Trophoblast cell (in vitro differentiated cells and primary cell): ENCODE measurements at places on chromosomes 16 and 17.
A peak's percentile ranks its signal among the peaks of the same experiment; 100 is the strongest.

GRCh38 chr16:8739989-8740704 lies 57.3 kb downstream of the TMEM186 start:
- peak; percentile 39 for DNase-seq

DNA sequence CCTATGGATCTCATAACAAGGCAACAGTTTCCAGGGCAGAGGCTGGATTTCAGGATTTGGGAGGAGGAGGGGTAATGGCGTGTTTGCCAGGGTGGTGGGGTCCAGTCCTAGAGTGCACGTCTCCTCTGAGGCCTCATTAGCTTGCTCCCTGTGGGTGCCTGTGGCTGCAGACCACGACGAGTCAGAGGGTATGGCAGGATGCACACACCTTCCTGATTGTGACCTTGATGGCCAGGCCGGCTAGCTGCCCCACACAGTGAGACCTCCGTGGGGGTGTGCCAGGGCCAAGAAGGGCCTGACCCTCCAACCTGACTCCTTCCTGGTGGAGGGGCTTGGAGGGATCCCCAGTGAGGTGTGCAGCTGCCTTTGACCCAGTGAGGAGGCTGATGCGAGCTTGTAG lies 4.0 kb upstream of the SMTNL2 start:
- DNase-seq, result no peak

- DNase-seq, result peak; percentile 78
Measured at GRCh38 chr17:6577686-6578263, 21.4 kb upstream of the PITPNM3 start.

DNA sequence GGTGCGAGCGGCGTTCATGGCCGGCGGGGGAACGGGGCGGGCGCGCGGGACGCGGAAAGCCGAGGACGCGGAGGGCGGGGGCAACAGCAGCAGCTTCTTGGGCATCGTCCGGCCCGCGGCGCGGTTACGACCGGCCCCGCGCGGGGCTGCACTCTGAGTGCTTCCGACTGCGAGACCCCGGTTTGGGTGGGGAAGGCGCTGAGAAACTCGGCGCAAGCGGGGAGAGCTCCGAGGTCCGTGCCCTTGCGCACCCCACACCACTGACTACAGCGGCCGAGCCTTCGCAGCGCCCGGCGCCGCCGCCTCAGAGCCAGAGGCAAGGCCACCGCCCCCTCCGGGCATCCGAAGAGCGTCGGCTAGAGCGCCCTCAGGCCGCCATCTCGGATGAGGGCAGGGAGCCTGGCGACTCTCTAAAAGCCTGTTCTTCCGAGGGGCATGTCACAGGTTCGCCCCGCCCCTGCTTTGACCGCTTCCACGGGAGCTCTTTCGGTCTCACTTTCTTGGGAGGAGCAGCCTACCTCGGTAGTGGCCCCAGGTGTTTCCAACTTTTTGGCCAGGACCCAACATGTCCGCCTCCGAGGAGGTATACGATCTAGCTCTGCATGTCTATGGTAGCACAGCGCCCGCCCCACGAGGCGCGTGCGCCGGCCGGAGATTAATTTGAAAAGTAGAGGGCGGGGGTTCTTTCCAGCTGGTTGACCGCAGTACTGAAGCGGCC lies at the start of gene PRPSAP1:
Gene PRPSAP1 (minus strand): TSS at position 318 of the 718 bp plus-strand sequence. CDS start 213 bp downstream, at position 105.
- peak; percentile 99 for DNase-seq

DNA sequence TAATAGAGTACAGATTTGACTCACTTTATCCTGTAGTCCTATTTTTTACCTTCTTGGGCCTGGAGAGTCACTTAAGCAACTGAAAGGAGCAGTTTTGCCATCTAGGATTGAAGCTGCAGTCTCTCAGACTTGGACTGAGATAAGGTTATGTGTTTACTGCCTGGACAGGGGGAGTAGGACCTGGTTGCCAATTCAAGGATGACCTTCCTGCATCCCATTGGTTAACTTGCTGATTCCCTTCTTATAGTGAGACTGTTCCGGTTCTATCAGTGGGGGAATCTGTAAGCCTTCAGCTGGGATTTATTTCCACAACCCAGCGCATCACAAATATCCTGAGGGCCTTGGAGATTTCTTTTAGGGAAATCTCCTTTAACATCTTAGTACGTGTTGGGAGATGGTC lies 2.9 kb downstream of the UBN1 start:
- DNase-seq, result no peak

DNA sequence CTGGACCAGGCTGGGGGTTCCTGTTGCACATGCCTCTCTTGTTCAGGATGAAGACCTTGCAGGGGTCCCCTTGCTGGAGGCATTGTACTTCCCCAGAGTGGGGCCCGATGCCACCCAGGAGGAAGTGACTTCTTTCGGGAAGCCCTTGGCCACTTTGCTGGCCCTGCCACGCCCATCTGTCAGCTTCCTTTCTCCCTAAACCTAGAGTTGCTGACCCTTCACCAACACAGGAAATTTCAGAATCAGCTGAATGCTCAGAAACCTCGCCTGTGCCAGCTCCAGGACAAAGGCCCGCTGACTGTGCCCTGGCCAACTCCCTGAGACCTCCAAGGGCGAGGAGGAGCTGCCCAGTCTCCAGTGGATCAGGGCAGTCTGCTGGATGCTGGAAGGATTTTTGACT lies 26.7 kb downstream of the WNT9B start:
- no peak for DNase-seq

- DNase-seq, result no peak
Measured at GRCh38 chr17:80394629-80395216, 20.2 kb upstream of the ENDOV start.

- no peak for DNase-seq
Measured at GRCh38 chr16:500709-501108, 26.8 kb upstream of the CAPN15 start.

DNA sequence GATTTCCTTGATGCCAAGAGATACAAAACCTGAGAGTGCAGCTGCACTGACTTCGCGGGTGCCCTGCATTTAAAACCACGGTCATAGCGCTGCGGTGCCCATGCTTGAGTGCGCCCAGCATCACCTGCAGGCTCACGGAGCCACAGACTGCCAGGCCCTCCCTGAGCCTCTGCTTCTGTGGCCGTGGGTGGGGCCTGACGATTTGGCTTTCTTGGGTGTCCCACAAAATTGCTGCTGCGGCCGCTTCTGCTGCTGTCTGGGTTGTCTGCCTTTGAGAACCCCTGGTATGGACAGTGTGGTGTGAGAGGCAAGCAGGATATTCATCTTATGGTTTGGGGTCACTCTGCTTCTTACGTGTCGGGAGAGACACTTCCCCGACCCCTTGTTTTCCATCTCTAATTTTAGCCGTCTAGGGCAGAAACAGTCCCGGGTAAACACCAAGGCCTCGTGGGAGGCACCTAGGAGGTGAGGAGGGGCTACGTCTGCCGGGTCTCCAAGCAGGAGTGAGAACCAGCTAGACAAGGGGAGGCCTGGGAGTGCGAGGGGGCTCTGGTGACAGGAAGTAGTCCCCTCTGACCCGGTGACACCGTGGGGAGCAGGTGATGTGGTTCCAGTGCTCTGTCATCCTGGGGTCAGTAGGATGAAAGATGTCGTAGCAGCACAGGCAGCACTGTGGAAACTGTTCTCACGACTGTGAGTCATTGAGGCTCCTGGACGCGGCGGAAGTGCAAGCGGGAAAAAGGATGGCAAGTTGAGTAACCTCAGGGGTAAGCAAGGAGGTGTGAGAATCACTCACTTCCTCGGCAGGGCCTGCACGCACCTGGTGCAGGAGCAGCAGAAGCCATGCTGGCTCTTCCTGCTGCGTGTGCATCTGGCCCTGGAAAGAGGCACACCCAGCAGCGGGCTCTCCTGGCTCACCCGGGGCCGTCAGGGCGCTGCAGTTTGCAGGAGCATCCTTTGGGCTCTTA lies 176.3 kb downstream of the RPTOR start:
- peak; percentile 81 for DNase-seq

- no peak for DNase-seq
Measured at GRCh38 chr16:55686671-55687070, 30.9 kb downstream of the SLC6A2 start.

GRCh38 chr17:62860962-62861873 lies 53.1 kb upstream of the MARCHF10 start:
- DNase-seq, result peak; percentile 100

DNA sequence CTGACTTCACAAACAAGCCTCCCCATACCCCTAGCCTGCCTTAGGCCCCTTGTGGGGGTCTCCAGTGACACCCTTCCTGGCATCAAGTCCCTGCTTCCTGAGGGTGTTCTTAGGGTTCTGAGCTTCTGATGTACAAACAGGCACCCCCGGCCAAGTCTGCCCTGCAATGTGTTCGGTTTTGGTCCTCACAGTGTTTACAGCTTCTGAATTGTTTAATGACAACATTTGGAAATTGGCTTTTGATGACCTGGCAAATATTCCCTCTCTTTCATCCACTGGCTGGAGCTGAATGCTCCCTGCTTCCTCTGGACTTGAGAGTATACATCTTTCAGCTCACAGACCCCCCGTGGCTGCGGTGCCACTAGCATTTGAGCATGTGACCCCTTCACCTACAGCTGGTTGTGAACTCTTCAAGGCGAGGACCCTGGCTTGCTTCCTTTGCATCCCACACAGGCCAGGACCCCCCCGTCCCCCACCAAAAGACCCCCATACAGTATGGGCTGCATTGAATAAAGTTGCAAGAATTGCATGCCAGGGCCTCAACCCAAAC lies 180.8 kb downstream of the KATNIP start:
- no peak for DNase-seq

DNA sequence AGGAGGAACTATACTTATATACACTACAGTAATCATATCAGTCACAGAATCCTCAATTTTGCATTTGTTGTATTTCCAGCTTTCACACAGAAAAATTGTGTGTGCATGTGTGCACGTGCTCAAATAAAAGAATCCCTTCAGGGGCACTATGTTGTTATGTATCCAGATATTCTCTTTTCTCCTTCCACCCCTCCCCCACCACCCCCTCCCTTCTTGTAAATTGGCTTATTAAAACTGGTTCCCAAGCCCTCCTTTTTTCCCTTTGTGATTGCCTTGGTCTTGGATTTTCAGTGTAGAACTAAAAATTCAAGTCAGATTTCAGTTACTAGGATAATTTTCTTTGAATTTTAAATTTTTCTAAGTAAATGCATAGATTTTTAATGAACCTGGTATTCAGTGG lies 86.3 kb downstream of the WNT3 start:
- no peak for DNase-seq

GRCh38 chr16:57585051-57585687 lies 42.7 kb downstream of the ADGRG5 start:
- DNase-seq, result no peak

DNA sequence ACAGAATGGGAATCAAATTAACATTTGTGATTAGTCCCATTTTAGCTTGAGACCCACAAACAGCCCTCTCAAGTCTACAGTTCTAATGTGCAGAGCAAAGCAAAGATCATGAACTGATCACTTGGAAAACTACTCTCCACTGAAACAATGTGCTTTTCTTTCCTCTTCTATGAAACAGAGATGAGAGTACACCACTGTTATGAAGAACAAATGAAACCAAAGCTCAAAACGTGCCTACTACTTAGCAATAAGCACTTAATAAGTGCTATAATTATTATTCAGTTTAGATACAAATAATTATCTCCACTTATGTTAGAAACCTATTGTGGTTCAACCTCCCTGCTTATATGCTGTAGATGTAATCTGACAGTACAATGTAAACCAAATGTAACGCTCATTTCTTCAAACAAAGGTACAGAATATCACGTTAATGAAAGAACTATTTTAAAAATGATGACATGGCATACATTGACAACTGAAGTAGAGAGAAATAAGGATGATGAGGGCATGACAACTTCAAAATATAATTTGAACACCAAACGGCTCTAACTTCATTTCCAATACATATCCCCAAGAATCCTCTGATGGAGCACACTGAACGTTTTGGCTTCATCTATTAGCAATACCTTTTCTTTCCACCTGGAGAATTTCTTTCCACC lies 2.0 kb downstream of the VPS35 start:
- DNase-seq, result no peak

DNA sequence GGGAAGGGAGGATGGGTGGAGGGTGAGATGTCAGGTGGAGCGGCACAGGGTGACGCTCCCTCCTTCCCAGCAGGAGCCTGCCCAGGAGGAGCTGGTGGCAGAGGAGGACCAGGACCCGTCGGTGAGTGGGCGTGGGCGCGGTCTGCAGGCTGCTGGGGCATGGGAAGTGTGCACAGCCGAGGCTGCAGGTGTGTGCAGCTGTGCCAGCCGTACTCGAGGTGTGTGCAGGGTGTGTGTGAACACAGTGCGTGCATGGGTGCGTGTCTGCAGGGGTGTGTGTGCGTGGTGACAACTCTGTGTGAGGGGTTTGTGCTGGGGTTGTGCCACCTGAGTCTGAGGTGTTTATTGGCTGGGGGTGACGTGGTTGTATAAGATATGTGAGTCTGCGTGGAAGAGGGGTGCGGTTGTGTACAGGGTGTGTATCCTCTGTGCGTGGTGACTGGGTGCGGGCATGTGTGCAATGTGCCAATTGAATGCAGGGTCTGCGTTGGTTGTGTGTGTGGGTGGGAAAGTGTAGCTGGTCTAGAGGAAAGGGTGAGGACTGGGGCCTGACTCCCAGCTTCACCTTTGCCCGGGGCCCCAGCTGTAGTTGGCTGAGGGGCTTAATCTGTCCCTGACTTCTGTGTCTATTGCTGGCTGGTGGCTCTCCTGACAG lies 670 bp downstream of the TNFSF12 start:
- DNase-seq, result no peak

- DNase-seq, result no peak
Measured at GRCh38 chr17:38608648-38609047, 2.9 kb upstream of the SRCIN1 start.

- DNase-seq, result peak; percentile 69
Measured at GRCh38 chr17:50661795-50662391, 27.2 kb downstream of the ABCC3 start.

DNA sequence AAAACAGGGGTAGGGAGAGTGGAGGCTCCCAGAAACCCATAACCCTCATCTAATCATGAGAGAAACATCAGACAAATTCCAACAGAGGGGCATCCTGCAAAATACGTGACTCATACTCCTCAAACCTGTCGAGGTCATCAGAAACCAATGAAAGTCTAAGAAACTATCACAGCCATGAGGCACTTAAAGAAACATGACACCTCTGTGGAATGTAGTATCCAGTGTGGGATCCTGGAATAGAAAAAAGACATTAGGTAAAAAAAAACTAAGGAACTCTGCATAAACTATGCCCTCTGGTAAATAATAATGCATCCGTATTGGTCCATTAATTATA lies 16.4 kb downstream of the CDH5 start:
- DNase-seq, result peak; percentile 88

- DNase-seq, result peak; percentile 52
Measured at GRCh38 chr17:64174686-64175456, 44.9 kb upstream of the ERN1 start.

DNA sequence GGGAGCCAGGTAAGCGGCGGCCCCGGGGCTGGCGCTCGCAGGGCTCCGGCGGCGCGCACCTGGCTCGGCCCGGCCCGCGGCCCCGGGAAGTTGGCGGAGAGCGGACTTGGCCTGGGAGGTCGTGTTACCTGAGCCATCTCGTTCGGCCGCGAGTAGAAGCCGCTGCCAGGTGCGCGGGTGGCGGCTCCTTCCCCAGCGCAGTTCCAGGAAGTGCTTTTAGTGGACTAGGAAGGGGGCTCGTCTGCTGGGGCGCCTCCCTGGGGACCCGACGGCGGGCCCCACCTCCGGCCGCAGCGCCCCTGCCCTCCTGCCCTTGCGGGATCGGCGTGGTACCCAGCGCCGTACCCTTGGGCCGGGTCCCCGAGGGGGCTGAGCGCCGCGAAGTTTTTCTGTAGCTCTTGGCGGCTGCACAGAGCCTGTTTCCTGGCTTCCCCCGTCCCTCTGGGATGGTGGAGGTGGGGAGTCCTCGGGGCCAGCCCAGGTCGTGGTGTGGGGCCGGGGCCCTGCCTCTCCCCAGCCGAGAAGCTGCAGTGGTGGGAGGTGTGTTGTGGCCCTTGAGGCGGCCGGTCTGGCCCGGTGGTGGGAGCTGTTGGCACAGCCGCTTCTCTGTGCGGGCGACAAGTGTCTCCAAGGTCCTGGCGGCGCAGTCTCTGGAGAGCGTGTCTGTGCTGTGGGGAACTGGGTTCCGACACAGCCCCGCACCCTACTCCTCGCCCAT lies 96.9 kb downstream of the RAB11FIP4 start:
- DNase-seq, result no peak
